A673 (cell line): ENCODE measurements at places on chromosomes 2 and 18. TPM values are rescaled to one million over a fixed set of nuclear protein-coding genes. Genes with fewer than 3 reads are reported as not detected.

Gene HSPE1
- total RNA-seq: 296 and 356 TPM in 2 replicates

Gene PAPOLG
- total RNA-seq: 15.2 and 17.4 TPM in 2 replicates

Gene RNU2-63P
- 10.9 and 11.4 TPM in 2 replicates for total RNA-seq

Gene OSBPL6
- total RNA-seq: 19.3 and 20.3 TPM in 2 replicates

Gene KRTCAP3
- 2.6 and 3.4 TPM in 2 replicates for total RNA-seq

Gene SMYD1
- total RNA-seq: not detected in 2 replicates
